ENCODE measurements at places on chromosomes 16 and 17.
A peak's percentile ranks its signal among the peaks of the same experiment; 100 is the strongest.

GRCh38 chr16:56833243-56833970 lies 31.6 kb upstream of the SLC12A3 start:
- no peak for DNase-seq

GRCh38 chr16:89922884-89923639 lies at the start of gene TUBB3:
Gene TUBB3 (plus strand): TSS chr16:89923342. CDS start chr16:89923402, 60 bp downstream.
- peak; percentile 64 for DNase-seq

GRCh38 chr16:1175566-1176279 lies 22.8 kb downstream of the CACNA1H start:
- DNase-seq, result peak; percentile 37

DNA sequence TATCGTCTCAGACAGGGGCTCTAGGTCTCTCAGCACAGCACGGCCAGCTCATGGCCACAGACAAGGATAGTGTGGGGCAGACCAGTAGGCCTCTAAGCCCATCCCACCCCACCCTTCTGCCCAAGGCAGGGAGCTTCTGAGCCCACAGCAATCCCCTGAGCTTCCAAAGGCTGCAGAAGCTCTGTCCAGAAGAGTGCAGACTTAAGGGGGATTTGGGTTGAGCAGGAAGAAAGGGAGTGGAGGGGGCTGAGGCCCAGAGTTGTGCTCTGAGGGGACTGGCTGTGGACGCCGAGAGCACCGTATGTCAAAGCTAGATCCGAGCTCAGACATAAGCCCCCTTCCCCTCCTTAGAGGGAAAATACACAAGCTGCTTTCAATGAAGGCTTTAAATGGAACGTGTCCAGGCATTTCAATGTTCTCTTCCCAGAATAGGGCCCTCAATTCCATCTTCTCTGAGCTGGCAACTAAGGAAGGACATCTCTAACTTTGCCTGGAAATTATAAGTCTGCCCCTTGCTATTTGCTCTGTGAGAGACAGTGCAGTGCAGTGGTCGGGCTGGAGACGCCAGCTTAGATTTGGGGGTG lies 116.4 kb upstream of the RPL38 start:
- no peak for DNase-seq

DNA sequence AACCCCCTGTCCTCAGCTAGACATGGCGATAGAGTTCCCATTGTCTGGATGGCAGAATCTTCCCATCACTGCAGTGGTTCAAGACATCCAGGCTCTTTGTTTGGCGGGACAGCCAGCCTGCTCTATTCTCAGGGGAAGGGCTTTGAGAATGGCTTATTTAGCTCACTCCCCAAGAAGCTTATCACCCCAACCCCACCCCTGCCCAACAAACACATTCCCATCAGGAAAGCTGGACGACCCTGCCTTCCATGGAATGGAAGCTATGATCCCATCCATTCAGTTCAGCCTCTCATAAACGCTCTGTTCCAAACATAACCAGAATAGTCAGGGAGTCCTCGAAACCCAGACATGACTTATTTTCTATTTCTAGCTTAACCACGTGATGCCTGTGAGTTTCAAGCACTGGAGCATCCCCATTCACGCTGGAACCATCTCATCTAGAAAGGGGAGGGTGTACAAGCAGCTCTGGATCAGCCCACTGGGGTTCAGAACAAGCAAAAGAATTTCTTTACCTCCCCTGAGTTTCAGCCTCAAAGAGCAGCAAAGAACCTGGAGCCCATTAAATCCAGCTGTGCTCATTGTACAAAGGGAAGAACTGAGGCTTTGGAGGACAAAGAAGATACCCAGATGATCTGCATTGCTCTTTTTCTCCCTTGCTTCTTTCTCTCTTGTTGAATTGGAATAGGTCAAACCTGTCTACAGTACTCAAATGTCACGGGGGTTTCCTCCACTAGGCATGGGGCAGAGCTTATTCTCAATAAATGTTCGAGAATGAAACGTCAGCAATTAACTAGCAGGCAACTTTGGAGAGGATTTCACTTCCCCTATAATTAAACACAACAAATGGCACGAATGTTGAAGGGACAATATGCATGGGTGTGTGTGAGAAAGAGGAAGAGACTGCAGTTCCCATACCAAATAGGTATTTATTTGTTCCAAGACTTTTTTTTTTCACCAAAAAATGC lies 93.1 kb downstream of the XYLT1 start:
- no peak for DNase-seq

GRCh38 chr16:26672206-26672605 lies 394.5 kb upstream of the C16orf82 start:
- DNase-seq, result no peak

- peak; percentile 2 for DNase-seq
Observed at GRCh38 chr16:65497571-65497970, 375.7 kb upstream of the CDH11 start.

DNA sequence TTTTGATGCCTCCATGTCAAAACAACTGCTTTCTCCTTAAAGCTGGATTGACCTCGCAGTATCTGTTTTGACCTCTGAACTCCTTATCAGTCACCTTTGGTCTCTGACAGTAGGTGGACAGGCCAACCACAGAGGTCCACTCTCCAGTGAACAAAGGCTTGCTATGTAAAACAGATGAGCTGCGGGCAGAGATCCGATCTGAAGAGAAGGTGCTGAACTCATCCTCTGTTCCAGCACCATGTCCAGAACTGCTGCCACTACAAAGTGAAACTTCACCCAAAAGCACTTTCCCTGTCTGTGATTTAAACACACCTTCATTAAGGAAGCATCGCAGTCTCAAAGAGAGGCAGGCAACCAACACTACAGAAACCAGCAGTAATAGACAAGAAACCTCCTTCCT lies 117.3 kb upstream of the CORO6 start:
- no peak for DNase-seq

GRCh38 chr16:68131813-68132706 lies 46.9 kb downstream of the NFATC3 start:
- DNase-seq, result no peak

- DNase-seq, result no peak
Observed at GRCh38 chr16:54290833-54291655, 4.5 kb upstream of the IRX3 start.

GRCh38 chr17:49316258-49316570 lies 45.8 kb downstream of the ZNF652 start:
- DNase-seq, result no peak

DNA sequence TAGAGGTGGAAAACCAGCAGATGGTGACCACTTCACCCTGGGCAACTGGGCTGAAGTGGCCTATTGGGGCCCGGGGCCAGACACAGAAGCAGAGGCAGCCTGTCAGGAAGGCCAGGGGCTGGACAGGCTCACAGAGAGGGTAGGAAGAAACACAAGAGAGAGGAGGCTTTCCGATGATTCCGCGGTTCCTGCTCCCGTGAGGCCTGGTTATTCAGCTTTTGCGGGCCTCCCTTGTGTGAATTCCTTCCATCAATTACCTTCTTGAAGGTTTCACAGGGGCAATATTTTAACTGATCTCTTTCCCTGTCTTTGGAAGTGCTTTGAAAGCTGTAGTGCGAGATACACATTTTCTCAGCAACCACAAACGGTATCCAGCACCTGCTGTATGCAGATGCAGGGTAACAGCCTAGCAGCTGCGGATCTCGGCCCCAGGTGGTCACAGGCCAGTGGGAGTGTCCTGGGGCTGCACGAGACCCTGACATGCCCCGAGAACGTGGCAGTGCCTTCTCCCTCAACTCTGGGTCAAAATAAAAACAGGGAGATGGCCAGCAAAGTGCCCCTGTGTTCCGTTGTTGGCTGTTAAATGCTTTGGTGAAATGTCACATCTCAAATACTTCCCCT lies 11.6 kb upstream of the CMIP start:
- DNase-seq, result no peak

DNA sequence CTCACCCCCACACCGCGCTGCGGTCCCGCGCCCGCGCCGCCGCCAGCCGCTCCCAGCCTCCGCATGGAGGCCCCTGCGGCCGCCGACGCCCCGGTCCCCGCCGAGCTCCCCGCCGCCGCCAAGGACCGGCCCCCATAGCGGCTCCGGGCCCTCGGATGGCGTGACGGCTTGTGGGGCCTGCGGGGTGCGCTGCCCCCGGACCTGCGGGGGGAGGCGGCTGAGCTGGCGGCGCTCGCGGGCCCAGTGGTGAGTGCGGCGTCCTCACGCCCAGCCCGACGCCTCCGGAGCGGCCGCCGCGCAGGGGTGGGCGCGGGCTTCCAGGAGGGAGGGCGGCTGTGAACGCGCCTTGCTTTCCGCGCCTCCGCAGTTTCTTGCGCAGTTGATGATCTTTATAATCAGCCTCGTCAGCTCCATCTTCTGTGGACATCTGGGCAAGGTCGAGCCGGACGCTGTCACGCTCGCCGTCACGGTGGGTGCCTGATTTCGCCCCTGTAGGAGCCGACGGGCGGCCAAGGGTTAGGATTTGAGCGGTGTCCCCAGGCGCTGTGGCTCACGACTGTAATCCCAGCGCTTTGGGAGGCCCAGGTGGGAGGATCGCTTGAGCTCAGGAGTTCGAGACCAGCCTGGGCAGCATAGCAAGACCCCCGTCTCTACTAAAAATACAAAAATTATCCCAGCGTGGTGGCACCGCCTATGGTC lies 46.4 kb downstream of the SLC47A1 start:
- DNase-seq, result no peak

GRCh38 chr17:15106540-15106939 lies 158.6 kb downstream of the PMP22 start:
- no peak for DNase-seq

DNA sequence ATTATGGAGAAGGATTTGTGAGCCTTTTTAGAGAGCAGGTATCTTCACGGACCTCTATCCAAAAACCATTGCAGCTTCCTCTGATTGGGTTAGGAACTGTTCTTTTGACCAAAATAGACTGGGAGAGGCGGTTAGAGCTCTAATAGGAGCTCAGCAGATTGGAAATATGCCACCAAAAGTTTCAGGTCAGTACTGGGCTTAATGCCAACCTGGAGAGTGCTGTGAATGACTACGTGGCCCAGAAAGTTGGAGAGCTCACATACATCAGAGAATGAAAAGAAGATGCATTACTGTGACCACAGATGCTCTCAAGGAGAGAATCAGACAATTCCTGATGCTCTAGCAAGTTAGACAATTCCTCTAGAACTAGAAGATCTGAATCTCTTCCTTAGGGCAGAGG lies 86.5 kb downstream of the ABCA8 start:
- no peak for DNase-seq

Data from kidney glomerular epithelial cell (primary cell).